ENCODE measurements at places on chromosomes 4 and X.

DNA sequence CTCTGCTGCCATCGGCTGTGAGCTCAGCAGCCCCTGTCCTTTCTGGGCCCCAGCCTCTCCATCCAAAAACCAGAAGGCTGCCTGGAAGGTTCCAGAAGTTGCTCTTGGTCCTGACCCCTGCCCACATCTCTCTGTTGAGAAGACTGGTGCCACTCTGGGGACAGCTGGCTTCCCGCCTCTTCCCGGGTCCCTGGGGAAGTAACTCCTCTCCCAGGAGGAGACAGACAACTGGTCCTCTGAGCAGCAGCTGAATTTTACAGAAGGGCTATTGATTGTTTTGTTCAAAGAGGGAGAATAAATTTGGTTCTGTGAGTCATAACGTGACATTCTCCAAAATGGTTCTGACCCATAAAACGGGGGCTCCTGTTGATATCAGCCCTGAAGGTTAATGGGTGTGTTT lies 61.2 kb downstream of the TRMT44 start:
- no peak for DNase-seq

DNA sequence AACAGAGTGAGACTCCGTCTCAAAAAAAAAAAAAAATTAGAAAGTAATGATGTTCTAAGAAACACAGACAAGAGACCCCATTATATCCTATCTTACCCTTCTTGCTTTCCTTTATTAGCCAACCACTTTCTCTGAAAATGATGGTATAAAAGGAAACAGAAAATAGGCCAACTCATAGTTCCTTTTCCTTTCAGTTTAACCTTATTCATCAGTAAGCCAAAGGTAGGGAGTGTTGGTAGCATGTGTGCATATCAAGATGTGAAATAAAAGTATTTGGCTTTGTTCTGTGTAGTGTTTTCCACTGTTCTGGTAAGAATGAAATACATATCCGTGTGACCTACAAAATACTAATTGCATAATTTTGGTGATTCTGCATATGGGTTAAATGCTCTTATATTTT lies 266.6 kb downstream of the ZNF674 start:
- no peak for DNase-seq

- DNase-seq, result no peak
Observed at GRCh38 chr4:7227008-7227407, 34.7 kb downstream of the SORCS2 start.

DNA sequence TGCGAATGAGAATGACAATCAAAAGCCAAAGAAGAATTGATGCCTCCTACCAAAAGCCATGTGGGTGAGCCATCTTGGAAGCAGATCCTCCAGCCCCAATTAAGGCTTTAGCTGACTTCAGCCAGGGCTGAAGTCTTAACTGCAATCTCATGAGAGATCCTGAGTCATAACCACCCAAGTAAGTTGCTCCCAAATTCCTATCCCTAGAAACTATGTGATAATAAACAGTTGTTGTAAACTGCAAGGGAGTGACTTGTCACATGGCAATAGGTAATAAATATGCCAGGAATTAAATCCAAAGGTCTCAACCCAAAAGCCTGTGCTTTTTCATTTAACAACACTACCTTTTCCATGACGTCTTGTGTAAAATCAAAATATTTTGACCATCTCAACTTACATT lies 154.2 kb upstream of the TBL1X start:
- no peak for DNase-seq

DNA sequence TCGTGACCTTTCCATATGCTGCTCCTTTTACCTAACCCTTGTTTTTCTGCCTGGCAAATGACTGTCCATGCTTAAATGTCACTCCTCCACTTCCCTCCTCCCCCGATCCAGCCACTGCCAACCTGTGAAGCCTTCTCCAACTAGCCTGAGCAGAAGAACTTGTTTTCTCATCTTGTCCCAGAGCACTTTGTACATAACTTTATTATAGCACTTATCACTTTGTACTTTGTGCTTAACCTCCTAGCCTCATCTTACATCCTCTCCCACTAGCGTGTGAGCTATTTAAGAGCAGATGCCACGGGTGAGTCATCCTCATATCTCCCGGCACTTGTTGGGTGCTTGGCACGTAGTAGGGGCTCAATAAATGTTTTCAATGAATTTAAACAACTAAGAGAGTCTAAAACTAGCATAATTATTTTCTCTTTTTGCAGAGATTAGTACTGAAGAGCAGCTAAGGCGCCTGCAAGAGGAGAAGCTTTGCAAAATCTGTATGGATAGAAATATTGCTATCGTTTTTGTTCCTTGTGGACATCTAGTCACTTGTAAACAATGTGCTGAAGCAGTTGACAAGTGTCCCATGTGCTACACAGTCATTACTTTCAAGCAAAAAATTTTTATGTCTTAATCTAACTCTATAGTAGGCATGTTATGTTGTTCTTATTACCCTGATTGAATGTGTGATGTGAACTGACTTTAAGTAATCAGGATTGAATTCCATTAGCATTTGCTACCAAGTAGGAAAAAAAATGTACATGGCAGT lies 46.9 kb downstream of the XIAP start:
- no peak for DNase-seq

GRCh38 chrX:45823536-45823935 lies 622.9 kb upstream of the DIPK2B start:
- no peak for DNase-seq

All from stimulated activated CD4-positive, alpha-beta T cell treated with anti-CD3 and anti-CD28 coated beads, TNF-alpha, amount 100 ng/mL, for 48 hours (primary cell).